ENCODE measurements at places on chromosomes 4 and X.

GRCh38 chr4:96670381-96670780 is 830.5 kb downstream of the PDHA2 start:
- no peak for DNase-seq

- no peak for DNase-seq
Measured at GRCh38 chr4:1410491-1411325, 4.5 kb upstream of the NKX1-1 start.

DNA sequence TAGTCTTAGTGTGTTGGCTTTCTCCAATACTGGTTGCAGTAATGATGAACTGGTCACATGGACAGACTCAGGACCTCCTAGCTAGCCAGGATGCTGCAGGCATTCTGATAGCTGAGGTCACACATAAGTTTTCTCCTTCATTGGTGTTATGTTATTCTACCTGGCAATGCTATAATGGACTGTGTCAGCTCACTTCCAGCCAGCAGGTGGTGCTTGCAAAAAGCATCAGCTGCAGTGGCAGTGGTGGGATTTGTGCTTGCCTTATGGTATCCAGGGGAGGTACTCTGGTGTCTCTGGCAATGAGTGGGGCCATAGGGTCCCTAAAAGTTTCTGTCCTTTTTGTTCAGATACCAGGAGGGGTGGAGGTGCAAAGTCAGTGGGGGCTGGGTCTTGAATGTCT is 33.6 kb downstream of the ZNF330 start:
- DNase-seq: peak; percentile 2

GRCh38 chr4:164876700-164877324 is at the start of gene APELA:
TSS of gene APELA (plus strand) at chr4:164877178. CDS start at chr4:164877332, 154 bp downstream.
- DNase-seq: peak; percentile 2

Data from NCI-H69 (cell line).